ENCODE measurements at places on chromosomes 5 and 9. TPM values are rescaled to one million over a fixed set of nuclear protein-coding genes. Genes with fewer than 3 reads are reported as not detected.

GRCh38 chr5:71943874-71944273 lies 163.4 kb upstream of the MAP1B start:
- peaks cover under 1% of the 10 kb centered on the region for H3K4me1 ChIP-seq
- no peaks in the 10 kb centered on the region for H3K27me3 ChIP-seq
- no peak overlapping the region for H3K4me3 ChIP-seq

INSL6 gene
- not detected for total RNA-seq

- peaks cover 11% of the 10 kb centered on the region for H3K4me1 ChIP-seq
- no peak overlapping the region for H3K27ac ChIP-seq
- no peaks in the 10 kb centered on the region for H3K36me3 ChIP-seq
- H3K27me3 ChIP-seq: no peaks in the 10 kb centered on the region
- H3K4me3 ChIP-seq: no peak overlapping the region
- DNase-seq: no peak
Measured at GRCh38 chr5:16592255-16592654, 24.5 kb downstream of the RETREG1 start.

IL3 gene
- not detected for total RNA-seq

GRCh38 chr5:158922816-158923215 lies 176.9 kb downstream of the EBF1 start:
- no peak for DNase-seq
- H3K36me3 ChIP-seq: no peaks in the 10 kb centered on the region
- H3K4me3 ChIP-seq: no peak overlapping the region
- no peaks in the 10 kb centered on the region for H3K4me1 ChIP-seq
- H3K27ac ChIP-seq: no peak overlapping the region

GRCh38 chr9:106577121-106577520 lies 285.8 kb upstream of the ZNF462 start:
- H3K36me3 ChIP-seq: no peaks in the 10 kb centered on the region
- no peaks in the 10 kb centered on the region for H3K4me1 ChIP-seq
- no peaks in the 10 kb centered on the region for H3K27me3 ChIP-seq
- DNase-seq: no peak
- no peak overlapping the region for H3K27ac ChIP-seq

DNA sequence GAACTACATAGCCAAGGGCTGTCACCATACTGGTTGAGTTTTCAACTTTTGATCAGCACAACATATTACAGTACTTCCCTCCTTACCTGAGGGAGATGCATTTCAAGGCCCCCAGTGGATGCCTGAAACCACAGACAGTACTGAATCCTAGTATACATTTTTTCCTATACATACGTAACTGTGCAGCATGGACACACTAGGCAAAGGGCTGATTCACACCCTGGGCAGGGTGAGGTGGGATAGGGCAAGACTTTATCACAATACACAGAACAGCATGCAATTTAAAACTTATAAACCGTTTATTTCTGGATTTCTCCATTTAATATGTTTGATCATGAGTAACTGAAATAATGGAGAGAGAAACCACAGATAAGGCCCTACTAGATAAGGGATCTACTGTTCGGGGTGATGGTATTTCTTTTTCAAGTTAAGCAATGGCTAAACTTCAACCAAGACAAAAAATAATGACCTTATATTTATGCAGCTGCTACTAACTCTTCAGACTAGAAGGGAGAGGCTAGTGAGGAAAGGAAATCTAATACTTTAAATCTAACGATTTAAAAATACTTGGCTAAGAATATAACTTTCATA lies 186.9 kb upstream of the GNA14 start:
- no peak overlapping the region for H3K4me3 ChIP-seq
- no peaks in the 10 kb centered on the region for H3K27me3 ChIP-seq
- peaks cover 7% of the 10 kb centered on the region for H3K4me1 ChIP-seq
- H3K36me3 ChIP-seq: no peaks in the 10 kb centered on the region
- DNase-seq: no peak
- no peak overlapping the region for H3K27ac ChIP-seq

DNA sequence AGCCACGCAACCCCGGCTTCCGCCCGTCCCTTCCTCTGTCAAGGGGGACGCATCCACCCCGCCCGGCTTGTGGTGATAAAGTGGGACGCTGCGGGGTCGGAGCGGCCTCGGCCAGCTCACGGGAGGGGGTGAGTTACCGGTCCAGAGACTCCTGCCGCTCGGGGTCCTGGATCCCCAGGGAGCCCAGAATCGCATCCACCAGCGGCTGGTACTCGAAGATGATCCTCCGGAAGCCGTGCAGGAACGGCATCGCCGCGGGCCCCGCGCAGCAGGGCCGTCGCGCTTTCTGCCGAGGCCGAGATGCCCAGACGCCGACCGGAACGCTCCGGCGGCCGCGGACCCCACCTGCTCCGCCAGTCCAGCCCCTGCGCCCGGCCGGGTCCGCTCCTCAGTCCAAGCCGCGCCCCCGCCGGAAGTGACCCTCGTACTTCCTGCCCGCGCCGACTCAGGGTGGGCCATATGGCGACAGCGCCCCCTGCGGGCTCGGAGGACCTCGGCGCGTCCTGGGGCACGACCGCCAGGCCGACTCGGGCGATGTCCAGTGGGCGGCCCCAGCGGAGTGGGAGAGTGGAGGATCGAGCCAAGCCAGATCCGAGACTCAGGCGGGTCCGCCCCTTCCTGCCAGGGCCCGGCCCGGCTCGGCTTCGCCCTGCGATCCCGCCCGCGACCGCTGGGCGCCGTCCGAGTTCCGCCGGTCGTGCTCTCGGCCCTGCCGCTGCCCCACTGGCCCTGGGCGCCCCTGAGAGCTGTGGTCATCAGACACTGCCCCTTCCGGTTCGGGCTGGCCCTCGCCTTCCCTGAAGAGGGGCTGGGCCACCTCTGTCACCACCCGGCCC lies at the start of gene ASB6:
TSS of gene ASB6 (minus strand) at position 402 of the 836 bp plus-strand sequence. CDS start at position 250, 152 bp downstream.
- peaks cover 3% of the 10 kb centered on the region for H3K4me1 ChIP-seq
- no peaks in the 10 kb centered on the region for H3K36me3 ChIP-seq
- H3K27ac ChIP-seq: no peak within 1 kb of the TSS
- DNase-seq: peak; percentile 91
- no peaks in the 10 kb centered on the region for H3K27me3 ChIP-seq
- H3K4me3 ChIP-seq: peak within 1 kb of the TSS; percentile 97

SMIM23 gene
- not detected for total RNA-seq

SEMA4D gene
- total RNA-seq: 5.0 TPM

PCDHGA1 gene
- 0.06 TPM for total RNA-seq

DNA sequence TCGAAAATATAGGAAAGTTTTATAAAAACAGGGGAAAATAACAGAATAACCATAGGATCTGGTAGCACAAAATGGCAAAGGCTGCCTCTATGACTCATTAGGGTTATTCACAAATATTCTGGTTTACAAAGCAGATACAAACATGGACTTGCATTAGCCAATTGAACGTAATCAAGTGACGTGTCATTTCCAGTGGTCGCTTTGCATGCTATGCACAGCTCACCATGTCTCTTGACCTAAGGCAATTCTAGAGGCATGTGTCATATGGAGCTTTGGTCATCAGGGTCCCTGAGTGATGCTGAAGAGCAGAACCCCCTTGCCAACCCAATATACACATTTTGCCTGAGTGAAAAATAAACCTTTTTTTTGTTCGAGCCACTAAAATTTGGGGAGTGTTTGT lies 158.8 kb downstream of the TMEM161B start:
- no peak overlapping the region for H3K4me3 ChIP-seq
- no peaks in the 10 kb centered on the region for H3K36me3 ChIP-seq
- peak; percentile 48 for DNase-seq
- H3K27me3 ChIP-seq: no peaks in the 10 kb centered on the region
- H3K4me1 ChIP-seq: peaks cover 10% of the 10 kb centered on the region
- H3K27ac ChIP-seq: no peak overlapping the region

- H3K4me3 ChIP-seq: no peak overlapping the region
- no peak overlapping the region for H3K27ac ChIP-seq
- H3K4me1 ChIP-seq: no peaks in the 10 kb centered on the region
- DNase-seq: peak; percentile 59
Measured at GRCh38 chr5:87885758-87886157, 382.9 kb downstream of the TMEM161B start.

RELL2 gene
- total RNA-seq: 4.1 TPM

GRCh38 chr5:116521173-116521872 lies 53.3 kb downstream of the SEMA6A start:
- H3K4me1 ChIP-seq: no peaks in the 10 kb centered on the region
- no peaks in the 10 kb centered on the region for H3K27me3 ChIP-seq
- no peak for DNase-seq
- H3K4me3 ChIP-seq: no peak overlapping the region

PCDHGA8 gene
- 0.23 TPM for total RNA-seq

CMYA5 gene
- 0.15 TPM for total RNA-seq

- no peaks in the 10 kb centered on the region for H3K4me1 ChIP-seq
- no peaks in the 10 kb centered on the region for H3K27me3 ChIP-seq
- no peaks in the 10 kb centered on the region for H3K36me3 ChIP-seq
- no peak overlapping the region for H3K4me3 ChIP-seq
Measured at GRCh38 chr9:118459913-118460312, 755.7 kb downstream of the TLR4 start.

GRCh38 chr5:6636293-6636692 lies 3.1 kb downstream of the SRD5A1 start:
- no peak overlapping the region for H3K27ac ChIP-seq
- H3K36me3 ChIP-seq: peaks cover 6% of the 10 kb centered on the region
- H3K4me3 ChIP-seq: no peak overlapping the region
- peaks cover 20% of the 10 kb centered on the region for H3K4me1 ChIP-seq

DNA sequence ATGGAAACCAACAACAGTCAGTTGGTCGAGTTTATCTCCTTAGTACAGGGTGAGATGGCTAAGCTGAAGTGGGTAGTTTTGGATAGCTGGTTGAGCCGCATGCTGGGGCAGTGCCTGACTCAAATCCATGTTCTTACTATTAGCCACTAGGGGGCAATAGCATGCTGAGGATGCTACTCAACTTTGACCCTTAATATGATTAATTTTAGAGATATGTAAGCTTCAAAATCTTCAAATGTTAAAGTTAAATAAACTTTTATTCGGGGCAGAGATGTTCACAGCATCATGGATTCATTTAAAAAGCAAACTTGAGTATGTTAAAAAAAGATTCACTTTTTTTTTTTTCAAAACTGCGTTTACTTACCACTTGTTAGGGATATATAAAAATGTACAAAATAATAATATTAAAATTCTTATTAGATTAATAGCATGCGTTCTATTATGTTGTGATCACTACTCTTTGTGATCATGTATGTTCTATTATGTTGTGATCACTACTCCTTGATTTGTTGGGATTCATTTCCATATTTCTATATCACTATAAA lies 57.0 kb downstream of the C9orf153 start:
- peak; percentile 59 for DNase-seq
- no peak overlapping the region for H3K27ac ChIP-seq
- H3K4me1 ChIP-seq: no peaks in the 10 kb centered on the region
- H3K27me3 ChIP-seq: no peaks in the 10 kb centered on the region
- H3K36me3 ChIP-seq: no peaks in the 10 kb centered on the region
- no peak overlapping the region for H3K4me3 ChIP-seq

DNA sequence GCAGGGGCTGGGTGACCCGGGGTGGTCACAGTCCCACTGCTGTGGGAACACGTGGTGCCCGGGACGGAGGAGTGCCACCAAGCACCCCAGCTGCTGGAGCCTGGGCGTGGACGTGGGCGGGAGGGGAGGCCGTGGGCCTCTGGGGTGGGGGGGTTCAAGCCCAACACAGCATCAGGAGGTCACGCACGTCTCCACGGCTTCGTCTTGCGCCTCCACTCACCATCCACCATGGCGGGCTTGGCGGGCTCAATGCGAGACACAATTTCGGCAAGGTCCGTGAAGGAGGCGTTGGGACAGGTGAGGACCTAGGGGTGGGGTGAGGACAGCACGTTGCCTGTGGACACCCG lies 2.2 kb upstream of the NSMF start:
- H3K36me3 ChIP-seq: no peaks in the 10 kb centered on the region
- DNase-seq: no peak
- H3K4me1 ChIP-seq: peaks cover 4% of the 10 kb centered on the region
- no peaks in the 10 kb centered on the region for H3K27me3 ChIP-seq
- H3K4me3 ChIP-seq: no peak overlapping the region
- H3K27ac ChIP-seq: no peak overlapping the region

DNA sequence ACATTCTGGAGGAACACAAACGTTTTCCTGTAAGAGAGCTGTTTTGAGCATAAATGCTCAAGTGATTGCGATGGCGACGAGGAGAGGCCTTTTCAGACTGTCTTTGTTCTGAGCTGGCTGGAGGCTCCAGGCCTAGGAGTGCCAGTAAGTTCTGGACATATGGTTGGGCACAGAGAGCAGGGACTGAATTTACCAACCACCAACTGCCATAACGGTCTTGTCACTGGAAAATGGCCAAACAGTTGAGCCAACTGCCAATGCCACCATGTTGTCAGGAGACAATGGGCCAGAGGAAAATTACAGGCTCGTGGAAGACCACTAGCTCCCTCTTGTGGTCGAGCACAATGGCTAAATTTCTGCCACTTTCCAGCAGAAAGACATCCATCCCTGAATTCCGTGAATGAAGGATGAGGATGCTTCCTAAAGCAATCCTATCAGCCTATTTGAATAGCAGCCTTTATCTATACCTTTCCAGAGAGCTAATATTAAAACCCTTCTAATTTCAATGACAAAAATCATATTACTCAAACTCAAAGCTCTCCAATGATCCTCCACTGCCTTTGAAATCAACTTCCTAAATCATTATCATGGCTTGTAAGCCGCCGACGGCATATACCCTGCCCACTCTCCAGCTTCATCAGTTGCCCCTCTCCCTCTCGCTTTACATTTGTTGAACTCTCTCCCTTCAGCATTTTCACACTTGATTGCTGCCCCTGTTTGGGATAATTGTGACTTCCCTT lies 66.9 kb upstream of the GLIS3 start:
- H3K36me3 ChIP-seq: no peaks in the 10 kb centered on the region
- peak; percentile 74 for DNase-seq
- H3K27ac ChIP-seq: no peak overlapping the region
- peaks cover 8% of the 10 kb centered on the region for H3K4me1 ChIP-seq

DNA sequence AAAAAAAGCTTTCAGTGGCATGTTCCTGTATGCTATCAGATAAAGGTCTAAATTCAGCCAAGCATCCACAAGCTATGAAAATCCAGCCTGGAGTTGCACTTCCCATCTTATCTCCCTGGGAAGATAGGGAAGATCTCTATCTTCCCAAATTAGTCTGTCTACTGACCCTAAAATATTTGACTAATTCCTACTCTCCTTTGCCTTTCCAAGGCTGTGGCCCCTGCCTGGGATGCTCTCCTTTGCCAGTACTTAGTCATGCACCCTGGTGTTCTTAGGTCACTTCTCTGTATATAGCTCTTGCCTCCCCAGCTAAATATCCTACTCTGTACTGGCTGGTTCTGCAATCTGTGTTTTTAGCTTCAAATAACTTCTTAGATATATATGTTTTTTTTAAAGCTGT lies 44.0 kb upstream of the PLPP1 start:
- H3K4me1 ChIP-seq: no peaks in the 10 kb centered on the region
- no peaks in the 10 kb centered on the region for H3K36me3 ChIP-seq

- no peaks in the 10 kb centered on the region for H3K27me3 ChIP-seq
- no peak overlapping the region for H3K27ac ChIP-seq
- no peaks in the 10 kb centered on the region for H3K36me3 ChIP-seq
- no peak overlapping the region for H3K4me3 ChIP-seq
- peak; percentile 21 for DNase-seq
Measured at GRCh38 chr9:78781681-78782080, 484.8 kb downstream of the PSAT1 start.
